ENCODE measurements at places on chromosomes 5 and 9.

DNA sequence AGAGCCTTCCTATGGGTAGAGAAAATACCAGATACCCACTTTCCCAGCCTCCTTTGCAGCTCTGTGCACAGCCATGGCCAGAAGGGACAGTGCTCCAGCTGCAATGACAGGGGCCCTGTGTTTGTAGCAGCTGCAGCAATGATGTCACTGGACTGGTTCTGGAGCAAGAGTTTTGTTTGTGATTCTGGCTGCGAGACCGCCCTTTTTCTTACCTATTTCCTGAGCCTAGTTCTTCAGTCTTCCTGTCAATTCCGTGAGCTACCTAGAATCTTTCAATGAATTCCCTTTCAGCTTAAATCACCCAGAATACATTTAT, 10.0 kb upstream of the BOD1 start:
- ATAC-seq: no peak

- no peak for ATAC-seq
These were observed 122.9 kb downstream of the CAVIN4 start for GRCh38 chr9:100700689-100701318.

- ATAC-seq: no peak
These were observed 15.7 kb downstream of the SEMA4D start for GRCh38 chr9:89482056-89482851.

- ATAC-seq: no peak
These were observed 59.1 kb downstream of the HMHB1 start for GRCh38 chr5:143870871-143871632.
